ENCODE measurements at places on chromosomes 3 and 15. TPM values are rescaled to one million over a fixed set of nuclear protein-coding genes. Genes with fewer than 3 reads are reported as not detected.

The AGBL1 gene
- 0.11 TPM for polyA plus RNA-seq

The CYP1A2 gene
- polyA plus RNA-seq, result 0.25 TPM

The ITIH1 gene
- 0.19 TPM for polyA plus RNA-seq

The PRSS50 gene
- 5.8 TPM for polyA plus RNA-seq

The TEX55 gene
- not detected for polyA plus RNA-seq

All from left renal cortex interstitium (tissue), 4 donors.